ENCODE measurements at places on chromosomes 7 and 10.

GRCh38 chr7:67878808-67879207 is 882.2 kb downstream of the TYW1 start:
- DNase-seq = no peak

GRCh38 chr7:35495377-35495776 is 199.6 kb downstream of the HERPUD2 start:
- no peak for DNase-seq

DNA sequence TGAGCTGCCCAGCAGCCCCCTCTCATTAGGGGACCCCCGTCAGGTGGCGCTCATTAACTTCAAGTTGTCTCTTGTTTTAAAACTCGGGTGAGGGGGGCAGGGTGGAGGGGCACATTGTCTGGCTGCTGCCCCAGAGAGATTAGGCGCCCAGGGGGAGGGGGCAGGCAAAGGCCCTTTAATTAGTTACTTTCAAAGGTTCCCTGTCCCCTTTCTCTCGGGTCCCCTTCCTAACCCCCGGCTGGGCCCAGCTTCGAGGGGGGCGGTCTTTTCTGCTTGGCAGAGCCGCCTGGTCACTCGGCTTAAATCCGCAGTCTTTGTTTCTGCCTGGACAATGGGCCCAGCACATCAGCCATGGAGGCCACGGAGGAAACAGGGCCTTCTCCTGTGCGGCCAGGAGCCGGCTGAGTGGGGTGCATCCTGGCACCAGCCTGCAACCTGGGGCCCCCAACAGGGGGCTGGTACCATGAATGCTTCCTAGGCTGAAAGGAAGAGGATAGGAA is 38.9 kb upstream of the SLF2 start:
- DNase-seq = no peak

DNA sequence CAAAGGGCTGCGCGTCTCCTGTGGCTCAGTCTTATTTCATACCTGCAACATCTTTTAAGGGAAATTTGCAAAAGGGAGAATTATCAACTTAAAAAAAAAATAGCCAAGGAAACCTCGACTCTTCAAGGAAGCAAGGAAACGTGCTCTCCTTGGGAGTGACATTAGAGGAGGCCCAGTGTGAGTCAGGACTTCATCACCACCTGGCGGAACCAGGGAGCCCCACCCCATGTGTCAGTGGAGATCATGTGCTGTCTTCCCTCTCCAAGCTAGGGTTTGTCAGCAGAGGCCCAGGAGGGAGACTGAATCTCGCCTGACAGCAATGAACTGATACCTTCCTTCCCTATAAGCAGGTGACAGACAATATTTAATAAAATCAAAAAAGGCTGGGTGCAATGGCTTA is 28.9 kb downstream of the POR start:
- no peak for DNase-seq

DNA sequence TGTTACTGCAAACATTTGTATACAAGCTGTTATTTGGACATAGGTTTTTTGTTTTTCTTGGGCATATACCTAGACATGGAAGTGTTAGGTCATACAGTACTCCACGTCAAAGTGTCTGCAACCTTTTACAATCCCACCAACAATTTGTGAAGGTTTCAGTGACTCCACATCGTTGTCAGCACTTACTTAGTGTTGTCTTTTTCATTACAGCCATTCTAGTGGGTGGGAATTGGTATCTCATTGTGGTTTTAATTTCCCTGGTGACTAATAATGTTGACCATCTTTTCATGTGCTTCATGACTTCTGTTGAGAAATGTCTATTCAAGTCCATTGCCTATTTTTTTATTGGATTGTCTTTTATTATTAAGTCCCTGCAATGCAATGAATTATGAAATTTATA is 95.0 kb downstream of the UBE3C start:
- no peak for DNase-seq

DNA sequence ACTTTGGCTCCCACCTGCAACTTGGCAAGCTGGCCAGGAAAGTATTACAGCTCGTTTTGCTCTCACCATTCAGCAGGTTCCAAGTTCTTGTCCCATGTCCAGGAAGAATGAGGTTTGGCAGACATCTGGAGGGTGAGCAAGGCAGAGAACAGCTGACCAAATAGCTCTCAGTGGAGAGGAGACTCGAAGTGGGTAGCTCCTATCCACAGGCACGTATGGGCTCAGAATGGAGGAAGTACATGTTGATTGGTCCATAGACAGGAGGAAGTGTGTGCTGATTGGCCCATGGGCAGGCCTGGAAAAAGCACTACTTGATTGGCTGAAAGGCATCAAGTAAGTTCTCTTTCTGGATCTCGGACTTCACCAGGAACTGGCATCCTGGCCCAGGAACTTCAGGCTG is 3.0 kb upstream of the NCAPG2 start:
- DNase-seq = no peak

DNA sequence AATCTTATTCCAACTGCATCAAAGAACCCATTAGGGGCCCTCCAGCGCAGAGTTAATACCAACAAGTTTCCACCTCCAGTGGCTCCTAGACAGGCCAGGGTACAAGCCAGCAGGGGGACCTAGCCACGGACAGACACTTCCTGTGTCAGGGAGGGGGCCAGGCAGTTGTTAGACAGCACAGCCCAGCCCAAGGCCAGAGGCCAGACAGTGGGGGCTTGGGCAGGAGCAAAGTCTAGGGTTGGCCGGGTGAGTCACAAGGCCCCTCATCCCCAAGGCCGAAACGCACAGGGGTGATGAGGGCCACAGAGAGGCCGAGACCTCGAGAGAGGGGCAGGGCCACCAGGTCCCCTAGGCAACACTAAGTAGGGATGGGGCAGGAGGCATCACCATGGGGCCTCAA is 19.3 kb upstream of the OPTN start:
- DNase-seq = no peak

GRCh38 chr7:92723205-92723604 is 113.2 kb downstream of the CDK6 start:
- DNase-seq = no peak

DNA sequence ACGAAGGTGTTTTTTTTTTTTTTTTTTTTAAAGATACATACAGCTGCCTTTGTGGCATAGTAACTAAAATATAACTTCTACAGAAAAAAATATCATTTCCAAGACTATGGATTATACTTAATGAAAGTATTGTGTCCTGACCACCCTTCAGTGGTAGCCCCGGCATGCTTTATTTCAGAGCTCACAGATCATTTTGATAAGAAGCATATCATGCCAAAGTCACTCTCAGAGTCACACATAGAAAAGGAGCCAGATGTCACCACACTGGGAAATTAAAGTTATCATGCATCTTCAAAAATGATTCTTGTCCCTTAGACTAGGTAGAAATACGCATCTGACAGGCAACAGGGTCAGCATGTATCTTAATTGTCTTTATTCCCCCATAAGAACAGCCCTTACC is 3.0 kb downstream of the ADARB2 start:
- DNase-seq = no peak

- no peak for DNase-seq
Observed at GRCh38 chr10:81728692-81729091, 146.3 kb upstream of the NRG3 start.

DNA sequence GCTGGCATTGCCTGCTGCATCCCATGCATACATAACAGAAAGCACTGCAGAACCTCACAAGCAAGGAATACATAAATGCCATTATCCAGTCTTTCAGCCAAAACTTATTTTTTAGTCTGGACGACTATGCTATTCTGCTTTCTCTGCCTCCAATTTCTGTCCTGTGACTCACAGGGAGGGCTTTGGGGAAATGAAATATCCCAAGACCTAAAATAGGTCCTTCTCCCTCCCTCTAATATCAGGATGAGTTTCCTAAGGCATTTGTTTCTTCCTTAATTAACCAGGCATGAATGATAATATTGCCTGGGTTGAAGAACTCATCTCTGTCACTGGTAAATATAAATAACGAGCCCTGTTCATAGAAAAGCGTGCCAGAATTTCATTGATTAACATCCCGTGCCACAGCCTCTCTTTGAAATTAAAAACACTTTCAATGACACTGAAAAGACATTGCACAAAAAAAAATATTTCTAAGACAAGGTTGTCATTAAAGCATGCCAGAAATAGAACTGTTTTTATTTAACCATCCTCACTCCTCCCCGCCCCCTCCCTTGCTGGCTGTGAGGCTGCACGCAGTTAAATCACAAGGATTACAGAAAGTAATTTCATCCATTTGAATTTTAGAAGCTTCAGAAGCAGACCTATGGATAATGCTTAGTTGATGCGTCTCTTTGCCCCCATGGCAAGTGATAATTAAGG is 103.0 kb upstream of the ANKRD1 start:
- no peak for DNase-seq

GRCh38 chr7:81929386-81929785 is 159.5 kb upstream of the HGF start:
- DNase-seq = no peak

DNA sequence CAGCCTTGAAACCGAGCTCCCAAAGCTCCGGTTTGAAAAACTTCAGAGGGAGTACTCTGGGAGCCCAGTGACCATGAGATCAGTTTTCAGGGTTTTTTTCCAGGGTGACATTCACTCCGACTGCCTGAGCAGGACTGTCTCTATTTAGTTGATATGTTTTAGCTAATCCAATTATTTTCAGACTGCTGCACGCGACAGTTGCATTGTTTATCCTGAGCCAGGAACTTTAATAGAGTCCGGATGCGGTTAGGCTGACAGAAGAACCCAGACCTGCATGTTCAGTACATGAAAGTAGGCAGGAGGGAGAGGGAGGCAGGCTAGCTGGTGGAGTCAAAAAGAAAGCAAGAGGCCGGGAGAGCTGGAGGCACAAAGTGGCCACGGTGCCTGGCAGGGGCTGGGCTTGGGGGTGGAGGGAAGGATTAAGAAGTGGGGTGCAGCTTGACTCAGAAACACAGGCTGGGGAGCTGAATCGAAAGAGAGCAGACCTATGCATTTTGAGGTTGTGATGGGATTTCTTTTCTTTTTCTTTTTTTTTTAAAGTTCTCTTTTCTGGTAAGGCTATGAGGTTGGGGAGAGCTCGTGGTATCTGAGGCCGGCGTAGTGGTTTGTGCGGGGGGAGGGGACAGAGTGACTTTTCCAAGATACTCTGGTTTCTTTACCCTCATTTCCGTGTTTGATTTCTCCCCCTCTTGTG is 5.7 kb downstream of the GATA3 start:
- DNase-seq = no peak

GRCh38 chr10:61869041-61869675 is 32.3 kb upstream of the ARID5B start:
- DNase-seq = no peak

DNA sequence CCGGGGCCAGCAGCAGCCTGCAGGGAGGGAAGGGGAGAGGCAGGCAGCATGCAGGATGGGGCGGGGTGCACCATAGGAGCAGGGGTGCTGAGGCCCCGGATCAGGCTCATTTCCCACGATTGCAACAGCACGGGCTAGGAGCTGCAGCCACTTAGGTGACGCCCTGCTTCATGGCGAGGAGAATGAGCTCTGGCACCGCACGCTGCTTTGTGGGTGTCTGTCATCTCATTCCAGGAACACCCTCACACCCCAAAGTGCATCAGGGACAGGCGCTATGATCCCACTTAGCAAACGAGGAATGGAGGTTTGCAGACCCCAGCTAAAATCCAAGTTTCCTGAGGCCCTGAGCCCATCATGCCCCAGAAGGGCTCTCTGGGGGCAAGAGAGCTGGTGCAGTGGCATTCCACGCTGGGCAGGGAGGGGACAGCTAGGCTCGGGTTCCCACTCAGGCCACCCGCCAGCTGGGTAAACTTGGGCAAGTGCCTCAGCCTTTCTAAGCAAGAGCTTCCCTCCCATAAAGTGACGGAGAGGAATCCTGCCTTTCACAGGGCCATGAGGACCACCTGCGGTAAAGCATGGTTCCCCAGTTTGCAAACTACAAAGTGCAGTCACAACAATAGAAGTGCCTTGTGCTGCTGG is 9.3 kb downstream of the KCNH2 start:
- DNase-seq = no peak

GRCh38 chr7:57868771-57869483 is 418.9 kb downstream of the ZNF716 start:
- no peak for DNase-seq

- DNase-seq = peak; percentile 81
Observed at GRCh38 chr10:119025336-119025735, 4.2 kb upstream of the NANOS1 start.

DNA sequence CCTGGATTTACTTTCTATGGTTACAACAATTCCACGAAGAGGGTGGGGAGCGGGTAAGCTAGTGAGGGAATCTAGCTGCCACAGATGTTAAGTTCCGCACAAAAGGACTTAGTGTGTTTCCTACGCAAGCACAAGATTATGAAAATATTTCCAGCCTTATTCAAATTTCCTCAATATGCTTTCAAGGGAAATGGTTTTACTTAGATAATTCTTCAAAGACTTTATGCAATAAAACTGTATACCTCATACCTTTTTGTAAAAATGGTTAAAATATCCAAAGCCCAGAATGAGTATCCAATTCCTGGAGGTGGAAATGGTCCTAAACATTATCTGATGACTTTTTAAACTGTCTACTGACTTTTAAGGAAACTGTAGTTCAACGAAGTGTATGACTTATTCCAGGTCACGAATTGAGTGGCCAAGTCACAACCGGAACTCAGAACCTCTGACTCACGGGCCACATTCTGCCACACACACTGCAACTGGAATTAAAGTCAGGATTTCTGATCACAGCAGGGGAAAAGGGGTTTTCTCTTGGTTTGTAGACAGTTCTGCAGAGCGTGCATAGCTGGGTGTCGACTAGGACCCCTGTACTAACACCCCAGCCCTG is 20.2 kb upstream of the INSIG1 start:
- DNase-seq = no peak

GRCh38 chr7:116390363-116390762 is 109.2 kb upstream of the CAV2 start:
- DNase-seq = no peak

DNA sequence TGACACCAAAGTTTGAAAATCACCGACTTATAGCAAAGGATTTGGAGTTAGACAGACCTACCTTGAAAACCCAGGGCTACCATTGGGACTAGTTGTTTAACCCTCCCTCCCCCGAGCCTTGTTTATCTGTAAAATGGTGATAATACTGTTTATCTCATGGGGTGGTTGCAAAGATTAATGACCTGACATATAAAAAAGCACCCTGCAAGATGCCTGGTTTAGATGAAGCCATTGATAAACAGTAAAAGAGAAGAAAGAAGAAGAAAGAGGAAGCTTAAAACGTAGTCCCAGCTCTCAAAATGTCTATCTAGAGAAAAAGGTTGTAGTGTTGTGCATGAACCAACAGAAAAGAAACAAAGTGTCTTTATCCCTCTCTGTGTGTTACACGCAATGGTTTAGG is 145.7 kb downstream of the FGFR2 start:
- DNase-seq = no peak

Measured in LNCaP clone FGC (cell line).